Common myeloid progenitor, CD34-positive (primary cell): ENCODE measurements at places on chromosomes 3 and 15.
A peak's percentile ranks its signal among the peaks of the same experiment; 100 is the strongest.

- DNase-seq = no peak
Measured at GRCh38 chr3:38587548-38588131, 61.8 kb downstream of the SCN5A start.

GRCh38 chr15:101620671-101621070 lies 31.5 kb downstream of the TM2D3 start:
- DNase-seq = no peak

DNA sequence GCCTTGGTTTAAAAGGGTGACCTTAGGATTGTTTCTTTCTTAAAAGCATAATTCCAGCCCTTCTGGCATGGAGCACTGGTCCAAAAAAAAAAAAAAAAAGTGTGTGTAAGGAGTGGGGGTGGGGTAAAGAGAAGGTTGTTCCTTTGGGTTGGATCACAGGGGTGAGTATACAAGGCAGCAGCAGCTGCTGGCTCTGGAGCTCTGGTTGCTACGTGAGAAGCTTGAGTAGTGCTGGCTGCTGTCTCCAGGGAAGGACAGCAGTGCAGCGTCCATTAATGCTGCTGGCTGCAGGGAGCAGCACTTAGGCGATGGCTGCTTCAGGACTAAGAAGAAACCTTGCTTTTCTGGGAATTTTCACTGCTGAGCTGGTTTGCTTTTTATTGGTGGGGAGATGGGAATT lies 2.3 kb downstream of the SETD5 start:
- no peak for DNase-seq

DNA sequence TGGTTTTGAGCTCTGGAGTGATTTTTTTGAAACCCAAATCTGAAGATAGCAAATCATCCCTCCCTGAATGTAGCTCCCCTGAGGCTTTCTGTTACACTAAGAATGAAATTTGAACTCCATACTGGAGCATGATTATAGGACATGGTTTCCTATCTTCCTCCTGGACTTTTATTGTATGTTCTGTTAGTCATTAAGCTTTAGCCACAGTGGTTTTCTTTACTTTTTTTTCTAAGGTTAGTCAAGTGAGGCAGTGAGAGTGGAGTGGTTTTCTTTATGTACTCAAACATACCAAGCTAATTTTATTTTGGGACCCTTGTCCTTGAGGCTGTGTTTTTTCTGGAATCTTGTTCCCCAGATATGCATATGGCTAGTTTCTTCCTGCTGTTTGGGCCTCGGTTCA lies 55.2 kb upstream of the FRMD4B start:
- DNase-seq = no peak

DNA sequence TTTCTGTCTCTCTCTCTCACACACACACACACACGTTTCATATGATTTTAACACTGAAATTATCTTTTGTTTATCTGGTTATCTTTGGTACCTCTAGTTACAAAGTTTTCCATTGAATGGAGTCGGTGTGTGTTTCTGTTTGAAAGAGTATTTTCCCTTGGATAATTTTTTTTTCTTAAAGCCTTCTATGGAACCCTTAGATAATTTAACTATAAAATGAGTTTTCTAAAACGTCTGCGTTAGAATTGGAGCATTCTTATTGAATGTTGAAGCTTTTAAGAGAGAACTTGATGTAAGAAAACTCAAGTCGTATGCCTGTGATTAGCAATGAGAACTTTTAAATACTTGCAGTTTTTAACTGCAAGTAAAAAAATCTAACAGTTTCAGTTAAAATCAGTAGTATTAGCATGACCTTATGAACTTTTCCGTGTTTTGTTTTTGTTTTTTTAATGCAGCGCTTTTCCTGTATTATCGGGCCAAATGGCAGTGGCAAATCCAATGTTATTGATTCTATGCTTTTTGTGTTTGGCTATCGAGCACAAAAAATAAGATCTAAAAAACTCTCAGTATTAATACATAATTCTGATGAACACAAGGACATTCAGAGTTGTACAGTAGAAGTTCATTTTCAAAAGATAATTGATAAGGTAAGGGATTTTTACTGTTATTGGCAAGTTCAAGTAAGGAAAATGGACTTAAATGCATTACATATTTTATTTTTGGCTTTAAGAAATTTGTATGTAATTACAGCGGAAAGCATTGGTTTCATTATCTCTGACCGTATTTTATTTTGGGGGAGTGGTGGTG lies 3.0 kb downstream of the SMC4 start:
- DNase-seq = no peak

DNA sequence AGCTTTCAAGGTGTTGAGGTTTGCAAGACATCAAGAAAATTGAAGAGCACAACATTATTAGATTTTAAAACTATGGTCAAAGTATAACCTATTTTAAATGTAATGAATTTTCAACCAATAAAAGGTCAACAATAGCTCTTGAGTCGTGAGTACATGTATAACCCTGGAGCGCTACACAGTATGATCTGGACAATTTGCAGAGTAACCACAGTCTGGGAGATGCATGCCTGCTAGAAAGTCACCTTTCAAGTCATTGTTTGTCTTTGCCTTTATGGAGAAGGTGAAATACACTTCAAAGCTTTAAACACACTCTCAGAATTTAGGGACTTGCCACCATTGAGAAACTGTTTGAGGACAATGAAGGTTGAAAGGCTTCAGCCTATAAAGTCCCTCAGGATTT lies 112.6 kb upstream of the ALCAM start:
- DNase-seq = no peak

DNA sequence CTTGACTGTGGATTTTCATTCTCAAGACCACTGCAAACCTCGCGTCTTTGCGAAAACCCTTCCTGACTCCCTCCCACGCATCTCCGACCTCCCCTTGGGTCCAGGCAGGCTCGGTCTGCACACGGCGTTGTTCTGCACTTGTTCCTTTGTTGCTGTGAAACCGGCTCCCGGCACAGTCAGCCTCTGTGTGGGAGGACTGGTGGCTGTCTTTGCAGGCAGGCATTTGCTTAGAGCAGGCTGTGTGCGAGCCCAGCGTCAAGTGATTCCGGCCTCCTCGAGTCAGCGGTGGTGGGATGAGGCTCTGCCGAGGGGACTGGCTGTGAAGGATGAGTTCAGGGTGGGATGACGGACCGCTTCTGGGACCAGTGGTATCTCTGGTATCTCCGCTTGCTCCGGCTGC lies 102.6 kb upstream of the ROPN1 start:
- no peak for DNase-seq

GRCh38 chr3:60323651-60324050 lies 927.6 kb downstream of the FHIT start:
- DNase-seq = no peak

- DNase-seq = peak; percentile 9
Measured at GRCh38 chr3:143476965-143477640, 357.5 kb downstream of the CHST2 start.

- peak; percentile 81 for DNase-seq
Measured at GRCh38 chr3:15794303-15794771, 3.4 kb downstream of the ANKRD28 start.

- DNase-seq = no peak
Measured at GRCh38 chr3:66361356-66361755, 139.5 kb downstream of the LRIG1 start.

DNA sequence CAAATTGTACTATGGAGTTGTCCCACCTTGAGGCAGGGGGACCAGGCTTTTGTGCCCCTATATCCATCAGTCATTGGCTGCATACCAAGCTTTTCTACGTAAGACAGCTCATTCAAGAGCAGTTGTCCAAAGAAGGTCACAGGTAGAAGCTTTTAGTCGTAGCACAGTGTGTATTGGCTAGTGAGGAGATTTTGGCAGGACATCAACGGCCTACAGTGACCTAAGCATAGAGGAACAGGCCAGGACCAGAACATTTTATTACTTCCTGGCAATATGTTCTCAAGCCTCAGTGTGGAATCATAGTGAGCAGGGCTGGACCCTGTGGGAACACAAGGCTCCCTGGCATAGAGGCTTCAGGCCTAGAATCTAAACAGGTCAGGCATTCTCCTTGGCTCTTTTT lies 105.4 kb upstream of the ANKRD28 start:
- DNase-seq = no peak

DNA sequence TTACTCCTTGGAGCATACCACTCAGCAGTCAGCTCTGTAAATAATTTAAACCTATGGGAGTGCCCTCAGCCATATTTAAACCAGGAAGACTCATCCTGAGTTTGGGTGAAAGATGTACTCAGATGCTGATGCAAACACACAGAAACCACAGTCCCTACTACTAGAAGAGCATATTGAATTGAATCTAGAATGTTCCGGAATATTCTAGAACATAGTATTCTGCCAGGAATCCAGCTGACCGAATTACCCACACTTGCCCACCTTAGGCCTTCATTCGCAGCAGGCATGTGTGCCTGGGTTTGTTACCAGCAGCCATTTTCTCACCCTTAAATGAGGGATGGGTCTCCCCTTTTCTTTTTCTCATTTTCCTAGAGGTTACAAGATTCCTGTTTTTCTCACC lies 202.4 kb upstream of the ICE2 start:
- no peak for DNase-seq

DNA sequence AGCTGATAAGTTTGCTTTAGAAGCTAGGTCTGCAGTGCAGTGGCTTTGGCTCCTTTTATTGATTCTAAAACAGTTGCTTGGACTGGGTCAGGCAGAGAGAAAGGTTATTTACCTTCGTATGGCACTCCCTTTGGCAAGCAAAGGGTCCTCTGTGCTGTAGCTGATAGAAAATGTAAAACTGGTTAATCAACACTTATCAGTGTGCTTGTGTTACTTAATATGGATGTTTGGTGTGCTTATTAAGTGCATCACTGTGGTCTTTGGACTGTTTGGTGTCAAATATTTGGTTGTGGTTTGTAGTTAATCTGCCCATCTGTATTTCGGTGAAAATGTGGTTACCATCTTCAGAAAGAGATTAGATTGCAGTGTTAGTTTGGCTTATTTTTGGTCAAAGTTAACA lies 16.0 kb downstream of the UBE2E2 start:
- DNase-seq = peak; percentile 18

DNA sequence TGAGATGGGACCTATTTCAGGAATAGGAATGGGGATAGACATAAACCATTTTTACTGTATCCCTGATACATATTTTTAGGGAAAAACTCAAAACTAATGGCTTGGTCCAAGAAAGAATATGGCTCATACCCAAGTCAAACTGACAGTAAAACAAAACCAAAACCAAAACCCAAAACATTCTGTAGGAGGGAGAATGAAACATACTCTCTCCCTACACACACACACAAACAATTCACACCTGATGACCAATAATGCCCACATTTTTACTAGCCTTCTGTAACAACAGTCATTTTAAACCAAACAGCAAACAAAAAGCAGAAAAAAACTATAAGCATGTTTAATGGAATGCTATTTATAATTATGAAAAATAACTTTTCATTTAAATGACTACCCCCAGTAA lies 74.9 kb downstream of the NBEAL2 start:
- DNase-seq = no peak

DNA sequence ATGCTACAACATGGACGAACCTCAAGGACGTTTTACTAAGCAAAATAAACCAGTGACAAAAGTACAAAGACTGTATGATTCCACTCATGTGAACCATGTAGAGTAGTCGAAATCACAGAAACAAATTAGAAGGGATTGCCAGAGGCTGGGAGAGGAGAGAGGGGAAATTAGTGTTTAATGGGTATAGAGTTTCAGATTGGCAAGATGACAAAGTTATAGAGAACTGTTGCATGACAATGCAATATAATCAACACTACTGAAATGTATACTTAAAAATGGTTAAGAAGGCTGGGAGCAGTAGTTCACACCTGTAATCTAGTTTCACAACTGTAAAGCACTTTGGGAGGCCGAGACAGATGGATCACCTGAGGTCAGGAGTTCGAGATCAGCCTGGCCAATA lies 36.9 kb downstream of the PLS1 start:
- DNase-seq = no peak

GRCh38 chr3:102069211-102069662 lies 219.9 kb downstream of the NFKBIZ start:
- no peak for DNase-seq

DNA sequence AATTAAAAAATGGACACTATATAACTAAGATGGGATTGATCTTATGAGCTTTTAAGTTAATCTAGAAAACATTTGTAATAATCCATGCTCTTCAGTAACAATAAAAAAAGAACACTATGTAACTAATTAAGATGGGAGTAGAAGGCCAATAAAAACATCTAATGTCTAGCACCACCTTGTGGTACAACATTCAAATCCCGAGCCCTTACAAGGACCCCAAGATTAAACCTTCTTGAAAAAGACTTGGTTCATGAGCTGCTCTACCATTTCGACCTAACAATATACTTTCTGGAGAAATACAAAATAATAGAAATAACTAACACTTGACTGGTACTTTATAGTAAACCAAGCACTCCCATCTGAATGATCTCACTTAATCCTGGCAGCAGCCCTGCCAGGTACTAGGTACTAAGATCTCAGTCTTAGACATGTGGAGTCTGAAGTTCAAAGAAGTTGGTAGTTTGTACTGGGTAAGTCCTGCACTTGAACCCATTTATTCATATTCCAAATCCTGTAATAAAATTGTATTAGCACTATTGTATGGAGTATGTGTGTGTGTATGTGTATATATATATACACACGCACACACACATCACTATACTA lies 21.8 kb downstream of the METTL6 start:
- DNase-seq = peak; percentile 89

GRCh38 chr3:5020242-5020722 lies 41.0 kb downstream of the BHLHE40 start:
- DNase-seq = peak; percentile 65

DNA sequence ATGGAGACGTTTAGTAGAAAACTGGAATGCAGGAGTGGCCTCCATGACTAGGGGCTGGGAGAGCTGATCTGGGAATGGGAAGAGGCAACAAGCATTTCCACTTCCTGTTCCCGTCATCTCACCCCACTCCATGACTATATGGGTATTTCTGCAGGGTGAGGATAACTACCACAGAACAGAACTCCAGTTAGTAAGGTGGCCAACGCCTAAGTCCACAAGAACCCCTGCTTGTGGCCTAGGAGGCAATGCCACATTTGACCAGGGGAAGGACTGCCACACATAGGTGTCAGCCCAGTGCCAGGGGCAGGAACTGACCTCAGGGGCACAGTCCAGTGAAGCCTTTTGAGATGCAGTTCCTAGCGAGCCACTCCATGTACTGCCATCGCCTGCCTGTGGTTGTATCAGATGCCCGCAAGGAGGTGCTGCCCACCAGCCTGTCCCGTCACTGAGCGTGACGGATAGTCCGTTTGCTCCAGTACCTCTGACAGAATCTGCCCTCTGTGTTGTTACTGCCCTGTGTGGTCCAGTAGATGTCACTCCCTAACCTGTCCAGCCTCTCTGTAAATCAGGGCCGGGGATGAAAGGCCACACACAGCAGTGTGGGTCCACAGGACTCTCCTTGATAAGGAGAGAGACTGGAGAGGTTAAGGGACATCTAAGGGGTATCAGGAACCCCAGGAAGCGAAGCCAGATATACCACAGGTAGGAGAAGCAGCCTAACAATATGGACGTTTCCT lies 3.5 kb upstream of the MTFMT start:
- DNase-seq = peak; percentile 74

DNA sequence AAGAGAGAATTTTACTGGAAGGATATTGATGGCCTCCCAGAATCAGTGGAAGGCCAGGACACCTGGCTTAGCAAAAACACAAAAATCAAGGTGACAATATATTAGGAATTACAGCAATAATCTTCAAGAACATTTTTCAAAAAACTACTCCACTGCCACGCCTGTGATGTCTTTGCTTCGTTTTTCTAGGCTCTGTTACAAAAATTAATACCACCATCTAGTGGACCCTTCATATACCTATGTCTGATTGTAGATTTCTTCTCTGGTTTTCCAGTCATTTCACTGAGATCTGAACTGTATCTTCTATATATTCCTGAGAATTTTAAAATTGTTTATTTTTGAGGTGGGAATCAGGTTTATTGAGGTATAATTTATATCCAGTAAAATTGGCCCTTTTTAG lies 5.6 kb upstream of the SLC33A1 start:
- DNase-seq = peak; percentile 44

GRCh38 chr3:128447561-128448013 lies 19.1 kb downstream of the DNAJB8 start:
- no peak for DNase-seq
